H4 (cell line): ENCODE measurements at places on chromosomes 7 and 10. TPM values are rescaled to one million over a fixed set of nuclear protein-coding genes. Genes with fewer than 3 reads are reported as not detected.

- no peak for DNase-seq
Measured at GRCh38 chr7:1669954-1670893, at the start of gene ELFN1. Gene ELFN1, plus strand, starts transcription at chr7:1670277. Its CDS starts 74,320 bp downstream, at chr7:1744597.

- DNase-seq: no peak
Measured at GRCh38 chr10:18155321-18155720, 15.1 kb downstream of the CACNB2 start.

GRCh38 chr7:18607025-18607424 is 111.5 kb downstream of the HDAC9 start:
- DNase-seq: no peak

DNA sequence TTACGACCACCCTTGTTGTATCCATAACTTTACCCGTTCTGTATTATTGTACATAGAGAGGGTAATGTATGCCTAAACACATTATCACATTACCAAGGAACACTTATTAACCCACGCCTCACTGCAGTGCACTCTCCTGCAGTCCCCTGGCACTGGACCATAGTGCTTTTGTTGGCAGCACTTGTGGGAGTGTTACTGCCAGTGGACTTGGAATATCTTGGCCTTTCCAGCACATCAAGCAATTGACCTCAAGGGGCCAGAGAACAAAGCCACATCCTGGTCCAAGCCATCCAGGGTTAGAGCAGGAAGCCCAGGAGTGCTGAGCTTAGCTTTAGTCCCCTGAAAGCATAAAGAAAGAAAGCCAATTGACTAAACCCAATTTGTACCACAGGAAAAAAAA is 304.2 kb downstream of the PCDH15 start:
- no peak for DNase-seq

GRCh38 chr7:5692112-5692844 is 89.2 kb downstream of the RNF216 start:
- peak; percentile 96 for DNase-seq

DNA sequence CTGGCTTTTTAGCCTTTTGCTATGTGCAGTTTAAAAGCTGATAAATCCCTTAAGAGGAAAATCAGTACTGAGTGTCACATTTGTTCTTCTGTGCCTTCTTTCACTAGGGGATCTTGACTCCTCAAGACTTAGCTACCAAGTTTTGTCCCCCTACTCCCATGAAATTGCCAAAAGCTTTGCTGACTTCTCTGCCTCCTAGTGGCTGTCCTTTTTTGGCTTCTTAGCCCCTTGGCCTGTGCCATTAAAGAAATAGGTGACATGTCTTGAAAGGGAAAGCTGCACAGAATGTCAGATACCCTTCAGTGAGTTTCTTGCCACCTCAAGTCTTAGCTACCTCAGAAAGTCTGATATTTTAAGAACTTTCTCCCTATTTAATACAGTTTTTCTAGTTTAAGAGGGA is 10.5 kb downstream of the MKLN1 start:
- no peak for DNase-seq

- DNase-seq: no peak
Measured at GRCh38 chr7:151686016-151686766, 166.5 kb upstream of the RHEB start.

DNA sequence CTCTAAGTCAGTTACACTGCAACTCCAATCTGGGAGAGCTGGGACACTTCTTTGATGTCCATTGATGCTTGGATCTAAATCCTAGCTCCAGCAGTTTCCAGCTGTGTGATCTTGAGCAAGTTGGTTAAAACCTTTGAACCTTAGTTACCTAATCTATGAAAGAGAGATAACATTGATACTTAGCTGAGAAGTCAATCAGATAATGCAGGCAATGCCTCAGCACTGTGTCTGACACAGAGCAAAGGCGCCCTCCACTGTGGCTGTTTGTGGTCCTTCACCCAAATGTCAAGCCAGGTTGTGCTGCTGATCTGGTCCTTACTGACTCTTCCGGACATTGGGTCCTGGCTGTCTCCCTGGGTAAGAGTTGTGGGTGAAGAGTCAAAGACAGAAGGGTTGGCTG is 20.2 kb downstream of the DNTT start:
- no peak for DNase-seq

MMS19 gene
- 94.0 and 107 TPM in 2 replicates for total RNA-seq

MSMB gene
- not detected in 2 replicates for total RNA-seq

CPA4 gene
- total RNA-seq: 6.8 and 22.7 TPM in 2 replicates

LIPJ gene
- not detected in 2 replicates for total RNA-seq
